ENCODE measurements at places on chromosomes 5 and 9.

DNA sequence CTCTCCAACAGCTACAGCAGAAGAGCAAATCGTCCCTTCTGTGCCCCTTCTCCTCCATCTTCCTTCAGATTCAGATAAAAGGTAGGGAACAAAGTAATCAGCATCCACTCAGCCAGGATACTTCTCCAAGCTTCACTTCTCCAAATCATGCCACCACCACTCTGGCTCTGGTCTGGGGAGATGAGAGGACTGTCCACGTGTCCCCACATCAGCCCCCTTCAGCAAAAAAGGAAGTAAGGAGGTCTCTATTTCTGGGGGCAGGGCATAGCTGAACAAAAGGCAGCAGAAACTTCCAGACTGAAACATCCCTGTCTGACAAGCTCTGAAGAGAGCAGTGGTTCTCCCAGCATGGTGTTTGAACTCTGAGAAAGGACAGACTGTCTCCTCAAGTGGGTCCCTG, 116.9 kb downstream of the C5orf15 start:
- no peak for DNase-seq

GRCh38 chr5:127878174-127878750, 175.1 kb downstream of the CCDC192 start:
- no peak for DNase-seq

DNA sequence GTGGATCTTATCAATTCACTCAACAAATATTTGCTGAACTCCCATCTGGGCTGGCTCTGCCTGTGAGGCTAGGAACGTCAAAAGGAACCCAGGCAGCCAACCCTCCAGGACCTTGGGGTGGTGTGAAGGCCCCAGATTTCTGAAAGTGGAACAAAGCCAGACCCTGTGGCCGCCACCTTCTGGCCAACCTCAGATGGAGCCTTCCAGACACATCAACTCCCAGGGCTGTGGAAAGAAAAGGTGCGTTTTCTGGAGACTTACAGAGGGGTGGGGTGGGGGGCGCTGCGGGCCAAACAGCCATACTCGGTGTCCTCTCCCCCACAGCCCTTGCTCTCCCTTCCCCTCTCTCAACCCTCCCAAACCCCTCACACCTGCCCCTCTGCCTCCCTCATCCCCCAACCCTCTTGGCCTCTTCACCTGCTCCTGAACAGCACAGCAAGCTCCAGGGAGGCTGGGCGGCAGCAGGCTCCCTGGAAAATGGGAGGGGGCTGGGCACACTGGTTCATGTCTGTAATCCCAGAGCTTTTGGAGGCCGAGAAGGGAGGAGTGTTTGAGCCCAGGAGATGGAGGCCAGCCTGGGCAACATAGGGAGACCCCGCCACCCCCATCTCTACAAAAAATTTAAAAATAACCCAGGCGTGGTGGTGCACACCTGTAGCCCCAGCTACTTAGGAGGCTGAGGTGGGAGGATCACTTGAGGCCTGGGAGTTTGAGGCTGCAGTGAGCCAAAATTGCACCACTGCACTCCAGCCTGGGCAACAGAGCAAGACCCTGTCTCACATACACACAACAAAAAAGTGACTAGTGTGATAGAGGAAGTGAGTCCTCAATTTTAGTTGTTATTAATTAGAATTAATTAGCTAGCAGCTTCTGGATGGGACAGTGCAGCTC, 45.0 kb upstream of the PRRC2B start:
- DNase-seq, result no peak

DNA sequence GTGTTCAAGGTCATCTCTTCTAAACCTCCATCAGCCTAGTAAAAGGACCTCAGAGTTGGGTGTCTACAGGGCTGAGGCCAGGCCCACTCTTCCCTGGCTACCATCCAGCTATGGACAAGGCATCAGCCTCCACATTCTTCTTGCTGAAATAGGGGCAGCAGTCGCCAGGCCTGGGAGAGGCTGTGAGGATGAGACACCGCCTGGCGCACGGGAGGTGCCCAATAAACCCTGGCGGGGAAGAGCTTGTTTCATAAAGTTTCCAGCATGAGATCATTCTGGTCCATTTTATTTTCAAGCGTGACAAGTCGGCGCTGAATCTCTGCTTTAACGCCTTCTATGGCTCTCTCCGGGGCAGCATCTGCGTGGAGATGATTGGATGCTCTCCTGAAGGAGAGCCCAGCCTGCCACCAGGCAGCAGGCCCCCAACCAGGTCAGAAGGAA, 153.4 kb downstream of the OLFM1 start:
- no peak for DNase-seq

- no peak for DNase-seq
Measured at GRCh38 chr9:15157381-15157780, 149.6 kb downstream of the TTC39B start.

DNA sequence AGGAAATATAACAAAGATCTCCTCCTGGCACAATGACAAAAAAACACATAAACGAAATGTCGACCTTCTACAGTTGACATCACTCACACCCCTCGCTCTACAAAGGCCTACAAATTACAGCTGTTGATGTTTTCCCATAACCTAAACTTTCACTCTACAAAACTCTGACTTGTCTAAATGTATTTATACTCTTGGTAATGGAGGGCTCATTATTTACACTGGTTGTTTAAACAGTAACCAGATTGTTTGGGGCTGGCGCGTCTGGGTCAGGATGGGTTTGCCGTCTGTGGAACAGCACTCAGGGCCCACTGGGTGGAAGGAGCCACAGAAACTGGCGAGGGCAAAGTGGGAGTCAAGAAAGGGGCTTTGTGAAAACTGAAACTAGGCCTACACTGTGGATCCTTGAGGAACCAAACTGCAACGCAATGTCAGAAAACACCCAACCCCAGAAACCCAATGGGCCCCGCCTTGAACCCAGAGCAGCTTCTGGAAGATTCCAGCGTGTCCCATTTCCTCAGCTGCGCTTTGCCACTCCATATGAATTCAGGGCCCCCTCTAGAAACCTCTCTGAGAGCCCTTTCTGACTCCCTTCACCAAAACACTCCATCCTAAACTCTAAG, 136.7 kb downstream of the ROR2 start:
- no peak for DNase-seq

GRCh38 chr9:110048976-110049698, 158.8 kb downstream of the C9orf152 start:
- peak; percentile 9 for DNase-seq

DNA sequence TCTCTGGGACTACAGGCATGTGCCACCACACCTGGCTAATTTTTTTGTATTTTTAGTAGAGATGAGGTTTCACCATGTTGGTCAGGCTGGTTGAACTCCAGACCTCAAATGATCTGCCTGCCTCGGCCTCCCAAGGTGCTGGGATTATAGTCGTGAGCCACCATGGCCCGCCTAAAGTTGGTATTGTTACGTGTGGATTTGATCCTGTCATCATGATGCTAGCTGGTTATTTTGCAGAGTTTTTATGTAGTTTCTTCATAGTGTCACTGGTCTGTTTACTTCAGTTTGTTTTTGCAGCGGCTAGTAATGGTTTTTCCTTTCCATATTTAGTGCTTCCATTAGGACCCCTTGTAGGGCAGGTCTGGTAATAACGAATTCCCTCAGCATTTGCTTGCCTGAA, 85.9 kb downstream of the CACNA1B start:
- no peak for DNase-seq

GRCh38 chr5:23013395-23013998, 160.4 kb upstream of the CDH12 start:
- DNase-seq, result no peak

DNA sequence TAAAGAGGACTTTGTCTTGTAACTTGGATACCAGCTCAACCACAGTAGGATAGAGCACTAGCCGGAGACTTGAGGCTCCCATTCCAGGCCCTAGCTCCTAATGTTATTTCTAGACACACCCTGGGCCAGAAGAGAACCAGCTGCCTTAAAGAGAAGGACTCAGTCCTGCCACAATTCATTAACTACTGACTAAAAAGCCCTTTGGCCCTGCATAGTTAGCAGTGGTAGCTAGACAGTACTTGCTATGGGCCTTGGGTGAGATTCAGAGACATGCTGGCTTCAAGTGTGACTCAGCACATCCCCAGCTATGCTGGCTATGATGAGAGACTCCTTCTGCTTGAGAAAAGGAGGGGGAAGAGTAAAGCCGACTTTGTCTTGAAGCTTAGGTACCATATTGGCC, 47.3 kb downstream of the TMEM167A start:
- DNase-seq, result no peak

DNA sequence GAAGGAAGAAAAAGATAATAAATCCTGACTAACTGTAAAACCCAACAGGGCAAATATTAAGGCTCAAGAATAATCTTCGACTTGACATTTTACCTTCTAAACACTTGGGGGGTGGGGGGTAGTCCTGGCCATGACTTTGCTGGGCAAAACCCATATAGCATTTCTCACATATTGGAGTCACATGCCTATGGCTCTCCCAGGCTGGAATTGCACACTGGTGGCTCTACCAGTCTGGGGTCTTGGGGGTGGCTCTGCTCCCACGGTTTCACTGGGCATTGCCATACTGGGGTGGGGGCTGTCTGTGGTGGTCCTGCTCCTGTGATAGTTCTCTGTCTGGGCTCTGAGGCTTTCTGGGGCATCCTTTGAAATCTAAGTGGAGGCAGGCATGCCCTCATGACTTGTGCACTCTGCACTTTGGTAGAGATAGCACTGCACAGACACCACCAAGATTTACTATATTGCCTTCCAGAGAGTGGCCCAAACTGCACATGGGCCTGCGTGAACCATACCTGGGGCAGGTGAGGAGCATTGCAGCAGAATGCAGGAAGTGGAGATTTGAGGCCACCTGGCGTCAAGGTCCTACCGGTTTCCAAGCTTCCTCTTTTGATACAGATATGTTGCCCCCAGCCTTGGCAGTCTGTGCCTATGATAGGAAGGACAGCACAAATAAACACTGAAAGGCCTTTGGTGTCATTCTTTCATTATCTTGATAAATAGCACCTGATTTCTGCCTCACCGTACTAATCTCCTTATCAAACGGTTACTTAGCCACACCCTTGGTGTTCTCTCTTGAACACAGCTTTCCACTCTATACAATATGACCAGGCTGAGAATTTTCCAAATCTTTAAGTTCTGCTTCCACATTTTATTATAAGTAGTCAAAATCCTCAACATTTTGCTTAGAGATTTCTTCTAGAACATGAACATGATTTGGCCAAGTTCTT, 29.8 kb downstream of the BAAT start:
- DNase-seq, result no peak

DNA sequence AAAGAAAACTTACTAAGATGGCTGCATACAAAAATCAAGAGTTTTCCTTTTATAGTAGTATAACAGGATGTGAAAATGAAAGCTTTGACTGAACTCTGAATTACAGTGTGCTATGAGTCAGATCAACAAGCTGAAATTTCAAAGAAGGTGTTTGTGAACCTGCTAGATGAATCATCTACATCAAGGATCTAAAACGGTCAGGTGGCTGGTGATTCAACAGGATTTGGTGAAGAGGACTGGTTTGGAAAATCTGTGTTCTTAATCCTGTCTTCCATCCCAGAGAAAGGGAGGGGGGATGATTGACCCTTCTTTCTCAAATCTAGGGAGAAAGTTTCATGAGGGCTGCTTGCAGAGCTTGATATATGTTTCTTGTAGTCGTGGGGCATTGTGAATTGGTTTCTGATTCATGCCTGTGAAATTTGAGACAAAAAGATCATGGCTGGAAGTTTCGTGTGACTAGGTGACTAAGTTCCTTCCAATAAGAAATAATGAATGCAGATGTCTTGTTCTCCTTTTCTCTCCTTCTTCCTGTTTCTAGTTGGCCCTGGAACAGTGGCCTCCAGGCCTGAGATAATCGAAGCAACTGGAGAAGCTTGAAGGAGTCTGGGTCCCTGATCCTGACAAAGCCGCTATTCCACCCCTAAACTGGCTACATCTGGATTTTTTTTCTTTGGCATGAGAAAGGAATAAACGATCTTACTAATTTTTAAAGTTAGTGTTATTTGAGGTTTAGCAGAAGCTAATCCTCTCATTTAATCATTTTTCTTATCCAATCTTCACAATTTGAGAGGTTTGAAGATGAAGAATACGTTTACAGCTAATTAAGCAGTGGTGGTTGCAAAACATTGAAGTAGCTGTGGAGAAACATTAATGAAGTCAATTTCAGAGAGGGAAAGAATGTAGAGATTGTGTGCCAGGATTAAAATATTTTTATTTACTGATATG, 67.2 kb downstream of the MRPS30 start:
- peak; percentile 8 for DNase-seq

DNA sequence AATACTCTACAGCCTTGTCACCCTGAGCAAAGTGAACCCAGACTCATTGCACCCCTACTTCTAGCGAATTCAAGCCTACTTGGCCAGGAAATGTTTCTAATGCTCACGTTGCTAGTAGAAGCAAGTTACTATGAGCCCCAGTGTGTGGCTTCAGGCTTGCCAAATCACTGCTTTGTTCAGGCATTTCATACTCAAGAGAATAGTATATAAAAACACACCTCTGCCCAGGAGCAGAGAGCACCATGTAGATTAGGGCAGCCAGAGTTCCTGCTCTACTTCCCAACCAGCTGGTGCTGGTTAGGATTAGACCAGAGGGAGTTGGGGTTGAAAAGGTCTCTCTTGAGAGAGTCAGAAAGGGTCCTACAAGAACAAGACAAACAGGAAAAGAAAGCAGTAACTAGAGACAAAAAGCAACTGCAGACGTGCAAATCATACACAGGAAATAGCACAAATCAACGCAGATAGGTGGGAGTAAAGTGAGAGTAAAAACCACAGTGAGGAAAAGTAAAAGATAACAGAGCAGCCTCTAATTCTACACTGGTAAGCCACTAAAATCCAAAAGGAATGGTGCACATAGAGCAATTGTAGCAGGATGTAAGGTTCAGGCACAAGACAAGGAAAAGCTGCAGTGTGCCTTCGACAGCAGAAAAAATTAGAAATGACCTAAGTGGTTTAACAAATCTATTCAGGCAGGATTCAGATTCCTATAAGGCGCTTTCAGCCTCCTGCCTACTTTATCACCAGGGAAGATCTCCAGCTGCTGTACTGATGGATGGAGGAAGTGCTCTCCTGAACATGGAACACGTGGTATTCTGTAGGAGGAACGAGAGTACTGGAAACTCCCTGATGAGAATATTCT, 49.6 kb upstream of the KIF2A start:
- DNase-seq, result no peak

- DNase-seq, result no peak
Measured at GRCh38 chr5:149585910-149586309, 4.6 kb downstream of the ARHGEF37 start.

- DNase-seq, result no peak
Measured at GRCh38 chr5:62593331-62593730, 14.7 kb downstream of the LRRC70 start.
